ENCODE measurements at places on chromosomes 7 and 10.

DNA sequence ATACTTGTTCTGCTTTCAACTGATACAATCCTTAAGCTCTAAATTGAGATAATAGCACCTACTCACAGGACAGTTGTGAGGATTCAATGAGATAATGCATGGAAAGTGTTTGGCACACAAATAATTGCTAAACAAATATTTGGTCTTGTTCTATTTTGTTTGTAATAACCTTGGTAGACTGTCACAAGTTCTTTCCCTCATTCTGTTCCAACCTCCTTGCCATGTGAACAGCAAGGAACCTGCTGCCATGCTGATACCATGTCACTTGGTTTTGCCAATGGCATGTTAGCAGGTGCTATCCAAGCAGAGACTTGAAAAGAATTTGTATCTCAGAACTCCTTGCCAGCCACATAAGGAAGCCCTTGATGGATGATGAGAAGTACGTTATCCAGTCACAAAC lies 24.8 kb upstream of the TECTB start:
- DNase-seq: no peak

DNA sequence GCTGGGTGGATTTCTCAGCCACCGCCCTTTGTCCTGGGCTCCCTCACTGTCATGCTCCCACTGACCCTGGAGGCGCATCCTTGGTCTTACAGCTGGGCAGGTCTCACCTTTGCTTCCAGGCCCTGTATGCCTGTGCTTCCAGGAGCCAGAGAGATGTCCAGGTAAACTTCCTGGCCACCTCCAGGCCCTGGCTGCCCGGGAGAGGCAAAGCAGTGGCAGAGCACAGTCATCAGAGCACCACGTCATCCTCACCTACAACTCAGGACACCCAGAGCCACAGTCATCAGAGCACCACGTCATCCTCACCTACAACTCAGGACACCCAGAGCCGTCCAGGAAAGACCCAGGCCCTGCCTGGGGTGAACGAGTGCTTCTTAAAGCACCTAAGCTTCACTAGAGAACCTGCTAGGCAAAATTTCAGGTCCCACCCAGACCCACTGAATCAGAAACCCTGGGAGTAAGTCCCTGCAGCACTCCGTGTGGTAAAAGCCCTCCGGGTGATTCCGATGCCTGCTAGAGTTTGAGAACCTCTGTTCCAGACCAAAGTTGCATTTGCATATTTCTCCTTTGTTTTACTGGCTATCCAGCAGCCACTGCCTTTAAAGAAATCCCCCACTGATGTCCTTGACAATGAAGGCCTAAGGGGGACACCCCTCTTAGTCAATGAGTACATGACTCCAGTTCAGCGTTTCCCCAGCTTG lies 62.3 kb downstream of the DLG5 start:
- no peak for DNase-seq

- no peak for DNase-seq
These were observed 379.2 kb downstream of the CALN1 start for GRCh38 chr7:72032934-72033333.

GRCh38 chr10:104472957-104473745 lies 119.5 kb downstream of the CFAP58 start:
- no peak for DNase-seq

- DNase-seq: no peak
These were observed 63.6 kb upstream of the INSIG1 start for GRCh38 chr7:155234158-155234492.

DNA sequence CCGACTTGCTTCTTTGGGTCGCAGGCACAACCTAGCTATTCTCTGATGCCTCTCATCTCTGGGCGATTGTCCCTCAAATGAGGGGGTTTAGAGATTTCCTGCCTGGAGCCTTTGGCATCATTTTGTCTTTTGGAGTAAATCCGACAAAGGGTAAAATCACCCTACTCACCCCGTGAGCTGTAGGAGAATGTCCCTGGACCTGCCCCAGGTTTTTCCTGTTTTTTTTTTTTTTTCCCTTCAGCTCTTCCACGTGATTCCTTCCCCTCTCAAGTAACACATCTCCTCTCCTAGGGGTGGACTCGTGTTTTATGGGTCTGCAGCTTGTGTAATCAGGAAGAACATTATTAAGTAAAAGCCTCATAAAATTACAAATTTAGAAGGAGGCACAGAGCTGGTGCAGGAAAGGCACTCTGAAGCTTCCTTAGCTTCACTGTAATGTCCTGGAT lies 128.4 kb upstream of the ZNF746 start:
- DNase-seq: no peak

- no peak for DNase-seq
These were observed 115.1 kb downstream of the GNAI1 start for GRCh38 chr7:80249619-80250295.

- no peak for DNase-seq
These were observed 5.8 kb downstream of the ADO start for GRCh38 chr10:62810156-62810902.

GRCh38 chr10:133465950-133466474 lies 12.3 kb downstream of the SCART1 start:
- no peak for DNase-seq
